ENCODE measurements at places on chromosomes 12 and 14.

GRCh38 chr14:96956464-96957239, 159.5 kb downstream of the VRK1 start:
- DNase-seq = no peak

DNA sequence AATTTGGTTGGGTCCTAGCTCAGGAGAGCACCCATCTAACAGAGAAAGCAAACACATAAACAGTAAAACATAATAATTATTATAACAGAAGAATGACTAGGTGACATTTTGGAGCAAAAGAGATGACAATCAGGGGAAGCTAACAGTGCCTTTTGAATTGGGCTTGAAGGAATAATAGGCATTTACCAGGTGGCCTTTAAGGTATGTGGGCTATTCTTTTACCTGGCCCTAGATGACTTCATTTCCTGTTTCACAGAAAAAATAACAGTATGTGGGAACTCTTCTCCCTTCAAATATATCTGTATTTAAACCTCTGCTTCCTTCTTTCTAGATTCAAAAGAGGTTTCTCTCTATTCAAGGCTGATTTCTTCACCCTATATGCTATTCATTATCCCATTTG, 3.8 kb downstream of the IRAK4 start:
- no peak for DNase-seq

DNA sequence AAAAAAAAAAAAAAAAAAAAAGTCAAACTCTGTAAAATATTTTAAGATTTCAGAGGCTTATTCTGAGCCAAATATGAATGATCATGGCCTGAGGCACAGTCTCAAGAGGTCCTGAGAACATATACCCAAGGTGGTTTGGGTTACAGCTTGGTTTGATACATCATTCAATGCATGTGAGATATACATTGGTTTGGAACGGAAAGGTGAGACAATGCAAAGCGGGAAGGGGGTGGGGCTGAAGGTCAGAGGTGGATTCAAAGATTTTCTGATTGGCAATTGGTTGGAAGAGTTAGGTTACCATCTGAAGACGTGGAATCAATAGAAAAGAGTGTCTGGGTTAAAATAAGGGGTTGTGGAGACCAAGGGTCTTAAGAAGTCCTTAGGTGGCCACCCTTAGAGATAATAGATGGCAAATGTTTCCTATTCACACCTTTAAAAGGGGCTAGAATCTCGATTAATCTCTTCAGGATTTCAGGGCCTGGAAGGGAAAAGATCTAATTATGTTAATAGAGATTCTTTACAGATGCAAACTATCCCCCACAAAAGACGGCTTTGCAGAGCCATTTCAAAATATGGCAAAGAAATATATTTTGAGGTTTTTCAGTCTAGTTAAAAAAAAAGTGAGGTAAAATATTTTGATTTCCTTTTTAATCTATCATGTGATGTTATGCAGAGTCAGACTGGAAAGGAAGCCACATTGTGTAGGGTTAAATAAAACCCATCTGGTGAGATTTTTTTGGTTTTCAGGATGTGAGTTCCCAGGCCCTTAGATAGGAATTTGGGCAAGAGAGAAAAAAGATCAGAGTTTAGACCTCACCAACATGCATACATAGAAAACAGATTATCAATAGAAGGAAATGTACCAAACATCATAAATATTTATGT, 173.8 kb upstream of the CNOT2 start:
- DNase-seq = no peak

- no peak for DNase-seq
Measured at GRCh38 chr14:103280278-103280928, 53.6 kb upstream of the EIF5 start.

DNA sequence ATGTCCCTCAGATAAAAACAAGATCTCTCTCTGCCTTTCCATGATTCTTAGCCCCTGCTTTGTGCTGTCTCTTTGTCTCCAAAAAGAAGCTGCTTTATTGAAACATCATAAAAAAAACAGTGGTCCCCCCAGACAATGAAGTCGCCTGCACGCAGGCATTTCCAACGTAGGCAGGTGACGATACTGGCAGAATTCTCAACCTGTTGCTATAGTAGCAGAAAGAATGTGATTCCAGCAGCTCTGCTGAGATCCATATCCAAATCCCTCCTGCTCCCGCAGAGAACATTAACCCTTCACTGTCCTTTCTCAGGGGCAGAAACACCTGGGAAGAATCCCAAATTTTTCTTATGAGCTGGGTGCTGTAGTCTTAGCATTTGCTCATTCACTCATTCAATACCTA, 84.8 kb downstream of the STON2 start:
- no peak for DNase-seq

DNA sequence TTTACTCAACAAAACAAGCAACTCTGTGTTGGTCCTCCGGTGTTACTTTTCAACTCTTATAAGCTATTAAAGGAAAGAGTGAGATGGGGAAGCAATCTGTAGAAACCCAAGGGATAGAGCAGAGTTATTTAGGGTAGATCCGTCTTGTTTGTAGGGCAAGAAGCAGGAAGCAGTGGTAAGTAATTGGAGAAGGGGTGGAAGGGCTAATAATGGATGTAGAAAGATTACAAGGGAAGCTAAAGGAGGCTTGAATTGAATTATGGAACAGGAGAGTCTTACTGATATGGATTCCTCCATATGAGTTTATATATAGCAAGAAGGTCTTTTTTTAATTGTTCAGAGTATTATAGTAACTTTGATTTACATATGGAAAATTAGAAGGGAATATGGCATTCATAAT, 72.7 kb downstream of the MNAT1 start:
- DNase-seq = no peak

- DNase-seq = no peak
Measured at GRCh38 chr12:52434760-52435530, 774 bp upstream of the KRT75 start.

DNA sequence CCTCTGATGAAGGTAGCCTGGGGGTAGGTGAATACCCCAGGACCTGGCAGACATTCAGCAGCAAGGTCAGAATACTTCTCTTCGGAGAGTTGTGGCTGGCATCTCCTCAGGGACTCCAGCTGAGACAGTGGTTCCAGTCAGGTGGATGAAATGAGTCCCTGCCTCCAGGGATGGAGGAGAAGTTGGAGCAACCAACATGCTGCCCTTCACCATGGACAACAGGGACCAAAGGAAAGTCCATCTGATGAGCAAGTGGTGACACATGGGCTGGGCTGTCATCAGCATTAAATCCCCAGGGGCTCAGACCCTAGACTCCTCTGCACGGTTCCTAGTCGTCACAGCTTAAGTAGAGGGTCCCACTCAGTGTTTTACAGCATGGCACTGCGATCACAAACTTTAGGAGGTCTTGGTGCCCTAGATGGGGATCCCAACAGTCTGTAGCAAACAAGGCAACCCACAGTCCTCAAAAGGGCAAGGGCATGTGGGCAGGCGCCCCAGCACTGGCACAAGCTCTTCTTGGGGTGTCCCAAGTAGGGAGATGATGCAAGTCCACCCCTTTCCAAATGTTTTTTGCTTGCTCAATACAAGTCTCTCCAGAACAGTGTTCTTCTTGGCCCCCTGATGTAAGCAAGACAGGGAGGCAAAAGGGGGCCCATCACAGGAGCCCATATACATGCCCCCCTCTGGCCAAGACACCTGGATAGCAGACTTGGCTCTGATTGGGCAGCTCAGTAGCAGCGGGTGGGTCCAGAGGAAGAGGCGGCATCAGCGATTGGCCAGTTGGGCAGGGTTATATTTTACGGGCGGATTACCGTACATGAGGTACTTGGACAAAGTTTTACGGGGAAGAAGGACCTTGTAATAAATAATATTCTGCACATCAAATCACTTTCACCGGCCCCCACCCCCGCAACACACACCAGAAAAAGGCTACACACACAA, 10.8 kb upstream of the CDH24 start:
- DNase-seq = no peak

- no peak for DNase-seq
Measured at GRCh38 chr12:109310247-109311125, 1.4 kb upstream of the FOXN4 start.

DNA sequence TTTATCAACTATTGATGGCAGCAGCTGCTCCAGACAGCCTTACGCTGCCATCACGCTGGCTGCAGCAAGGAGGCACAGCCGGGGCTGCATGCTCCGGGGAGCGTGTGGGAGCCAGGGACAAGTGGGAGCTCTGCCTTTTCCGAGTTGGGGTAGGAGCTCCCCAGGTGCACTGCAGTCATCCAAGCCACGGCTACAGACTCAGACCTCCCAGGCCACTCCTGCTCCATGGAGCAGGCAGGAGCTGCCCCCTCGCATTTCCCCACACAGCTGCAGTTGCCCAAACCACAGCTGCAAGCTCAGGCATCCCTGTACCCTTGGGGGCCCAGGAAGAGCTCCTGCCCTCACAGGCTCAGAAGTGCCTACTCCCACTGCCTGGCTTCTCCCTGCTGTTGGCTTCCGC, 184.7 kb downstream of the CPNE8 start:
- no peak for DNase-seq

DNA sequence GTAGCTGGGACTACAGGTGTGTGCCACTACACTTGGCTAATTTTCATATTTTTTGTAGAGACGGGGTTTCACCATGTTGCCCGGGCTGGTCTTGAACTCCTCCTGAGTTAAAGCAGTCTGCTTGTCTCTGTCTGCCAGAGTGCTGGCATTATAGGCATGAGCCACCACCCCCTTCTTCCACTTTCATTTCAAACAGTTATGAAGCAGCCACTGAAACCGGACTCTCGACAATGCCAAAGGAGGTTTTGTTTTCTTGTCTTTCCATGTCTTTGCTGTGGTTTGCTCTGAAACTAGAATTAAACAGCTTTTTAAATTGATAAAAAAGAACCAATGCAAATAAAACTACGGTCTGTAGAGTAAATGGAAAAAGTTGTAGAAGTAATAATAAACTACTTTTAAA, 30.4 kb downstream of the RAP1B start:
- DNase-seq = no peak

- no peak for DNase-seq
Measured at GRCh38 chr12:27896419-27896990, 76.0 kb downstream of the PTHLH start.

- DNase-seq = no peak
Measured at GRCh38 chr14:66378712-66379505, 107.3 kb upstream of the CCDC196 start.

- no peak for DNase-seq
Measured at GRCh38 chr12:121009741-121010140, 6.5 kb downstream of the C12orf43 start.

DNA sequence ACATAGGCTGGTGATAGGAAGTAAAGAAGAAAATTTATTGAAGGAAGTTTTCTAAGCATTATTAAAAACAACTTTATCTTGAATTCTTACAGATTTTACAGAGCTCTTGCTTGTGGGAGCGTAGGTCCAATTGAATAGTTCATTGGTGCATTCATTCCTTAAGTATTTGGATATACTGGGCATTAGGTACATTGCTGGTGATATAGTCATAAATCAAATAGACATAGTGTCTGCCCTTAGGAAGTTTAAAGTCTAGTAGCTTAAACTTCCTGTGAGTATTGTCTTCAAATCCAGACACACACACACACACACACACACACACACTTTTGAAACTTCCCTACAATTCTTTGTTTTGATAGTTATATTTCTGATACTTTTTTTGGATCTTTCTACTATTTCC, 226.7 kb downstream of the FUT8 start:
- DNase-seq = no peak

DNA sequence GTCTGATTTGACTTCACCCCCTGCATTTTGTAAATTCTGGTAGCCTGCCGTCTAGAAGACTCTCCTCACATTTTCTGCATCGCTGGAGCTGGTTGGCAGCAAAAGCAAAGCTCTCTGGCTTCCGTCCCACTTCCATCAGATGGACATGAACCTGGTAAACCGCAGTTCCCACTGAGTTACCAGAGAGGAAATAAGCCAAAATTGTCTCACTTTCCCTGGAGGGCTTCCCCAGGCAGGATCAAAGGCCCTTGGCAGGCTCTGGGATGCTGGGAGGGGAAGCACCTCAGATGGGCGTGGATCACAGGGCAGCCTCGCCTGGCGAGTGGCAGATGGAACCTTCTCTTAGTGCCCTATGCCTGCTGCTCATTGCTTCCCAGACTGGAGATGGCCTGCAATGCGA, 243.5 kb downstream of the TMEM132C start:
- DNase-seq = no peak

- no peak for DNase-seq
Measured at GRCh38 chr14:104119488-104120251, 18.7 kb upstream of the KIF26A start.

DNA sequence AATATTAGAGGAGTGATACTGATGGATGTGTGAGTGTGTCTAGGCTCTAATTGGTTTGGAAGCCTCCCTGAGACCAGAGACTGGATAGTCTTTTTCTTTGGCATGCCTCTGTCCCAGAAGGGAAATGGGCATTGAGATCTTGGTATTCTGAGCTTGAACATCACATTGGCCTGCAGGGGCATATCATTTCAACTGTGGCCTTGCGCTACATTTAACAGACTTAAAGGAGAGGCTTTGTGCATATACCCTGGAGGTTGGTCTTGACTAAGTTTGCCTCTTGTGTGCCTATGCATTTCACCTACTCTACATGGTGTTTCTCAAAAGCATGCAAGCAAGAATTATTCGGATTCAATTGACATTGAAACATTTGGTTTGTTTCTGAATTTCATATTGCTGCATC, 185.4 kb downstream of the TMTC2 start:
- DNase-seq = no peak

- no peak for DNase-seq
Measured at GRCh38 chr12:113424915-113425823, 3.0 kb downstream of the SDSL start.

DNA sequence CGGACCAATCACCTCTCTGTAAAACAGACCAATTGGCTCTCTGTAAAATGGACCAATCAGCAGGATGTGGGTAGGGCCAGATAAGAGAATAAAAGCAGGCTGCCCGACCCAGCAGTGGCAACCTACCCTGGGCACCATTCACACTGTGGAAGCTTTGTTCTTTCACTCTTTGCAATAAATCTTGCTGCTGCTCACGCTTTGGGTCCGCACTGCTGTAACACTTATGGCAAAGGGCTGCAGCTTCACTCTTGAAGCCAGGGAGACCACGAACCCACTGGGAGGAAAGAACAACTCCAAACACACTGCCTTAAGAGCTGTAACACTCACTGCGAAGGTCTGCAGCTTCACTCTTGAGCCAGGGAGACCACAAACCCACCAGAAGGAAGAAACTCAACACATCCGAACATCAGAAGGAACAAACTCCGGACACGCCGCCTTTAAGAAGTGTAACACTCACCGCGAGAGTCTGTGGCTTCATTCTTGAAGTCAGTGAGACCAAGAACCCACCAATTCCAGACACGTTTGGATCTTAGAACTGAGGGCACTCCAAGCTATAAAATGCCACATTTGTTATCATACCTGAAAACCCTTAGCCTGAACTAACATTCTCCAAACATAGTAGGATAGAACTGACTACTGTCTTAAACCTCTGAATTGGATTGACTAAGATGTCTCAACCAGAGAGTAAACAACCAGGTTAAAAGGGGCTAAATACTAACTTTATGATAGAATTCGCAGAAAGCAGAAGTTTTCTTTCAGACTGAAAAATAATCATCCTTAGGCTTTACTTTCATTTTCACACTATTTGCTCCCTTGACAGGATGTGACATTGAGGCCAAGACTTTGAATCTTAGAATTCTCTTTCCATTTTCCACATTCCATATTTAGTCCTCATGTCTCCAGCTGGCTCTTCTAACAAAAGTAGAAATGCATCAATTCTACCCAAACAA, 33.6 kb downstream of the CDKL1 start:
- DNase-seq = no peak

Measured in esophagus squamous epithelium (tissue), 5 donors.